ENCODE measurements at places on chromosomes 3 and 15.

DNA sequence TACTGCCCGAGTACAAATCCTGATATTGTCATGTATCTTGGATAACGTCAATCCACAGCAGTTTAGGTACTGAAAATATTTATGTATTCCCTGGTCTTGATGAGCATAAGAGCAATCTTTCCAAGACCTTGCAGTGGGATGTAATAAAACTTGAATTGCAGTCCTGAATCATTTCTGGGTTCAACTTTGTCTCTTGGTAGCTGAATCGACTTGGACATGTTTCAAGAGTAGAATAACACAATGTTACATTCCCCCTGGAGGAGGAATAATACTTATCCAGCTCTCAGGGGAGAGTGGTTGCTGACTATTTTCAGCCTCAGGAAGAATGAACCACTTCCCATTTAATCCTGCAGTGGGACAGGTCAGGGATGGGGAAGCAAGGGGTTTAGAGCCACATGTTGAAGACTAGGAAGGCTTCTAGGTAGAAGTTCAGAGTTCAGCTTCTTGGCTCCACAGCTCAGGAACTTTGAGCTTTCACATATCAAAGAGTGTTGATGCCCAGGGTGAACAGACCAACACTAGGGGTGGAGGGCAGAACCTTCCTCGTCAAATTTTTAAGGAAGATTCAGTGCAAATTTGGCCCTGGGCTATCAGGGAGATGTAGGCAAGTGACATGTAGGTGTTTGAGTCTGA, 43.4 kb upstream of the GPD1L start:
- no peak for DNase-seq

DNA sequence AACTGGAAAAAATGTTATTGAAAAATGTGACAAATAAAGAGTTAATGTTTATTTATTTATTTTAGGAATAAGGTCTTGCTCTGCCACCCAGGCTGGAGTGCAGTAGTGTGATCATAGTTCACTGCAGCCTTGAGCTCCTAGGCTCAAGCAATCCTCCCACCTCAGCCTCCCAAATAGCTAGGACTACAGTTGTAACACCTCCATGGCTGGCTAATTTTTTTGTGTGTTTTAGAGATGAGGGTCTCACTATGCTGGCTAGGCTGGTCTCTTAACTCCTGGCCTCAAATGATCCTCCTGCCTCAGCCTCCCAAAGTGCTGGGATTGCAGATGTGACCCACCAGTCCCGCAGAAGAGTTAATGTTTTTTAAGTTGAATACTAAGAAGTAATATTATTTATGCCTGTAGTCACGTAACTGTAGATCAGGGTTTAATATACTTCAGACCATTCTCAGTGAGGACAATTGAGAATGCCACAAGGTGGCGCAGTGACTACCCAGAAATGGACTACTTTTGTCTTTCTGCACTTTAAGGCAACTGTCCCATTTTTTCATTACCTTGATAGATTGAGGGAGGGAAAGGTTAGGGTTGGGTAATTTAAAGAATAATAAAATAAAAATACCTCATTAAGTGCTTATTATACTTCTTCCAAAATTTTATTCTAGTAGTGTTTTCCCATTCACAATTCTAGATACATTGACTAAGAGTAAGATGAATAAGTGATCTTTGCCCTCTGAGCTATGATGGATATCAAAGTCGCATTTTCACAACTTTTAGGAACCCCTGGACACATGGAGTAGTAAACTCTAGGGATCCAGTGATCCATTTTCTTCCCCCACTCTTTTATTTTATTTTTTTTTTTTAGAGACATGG, 6.0 kb downstream of the MUC13 start:
- peak; percentile 11 for DNase-seq

- no peak for DNase-seq
Observed at GRCh38 chr3:157769378-157769777, 266.2 kb upstream of the VEPH1 start.

DNA sequence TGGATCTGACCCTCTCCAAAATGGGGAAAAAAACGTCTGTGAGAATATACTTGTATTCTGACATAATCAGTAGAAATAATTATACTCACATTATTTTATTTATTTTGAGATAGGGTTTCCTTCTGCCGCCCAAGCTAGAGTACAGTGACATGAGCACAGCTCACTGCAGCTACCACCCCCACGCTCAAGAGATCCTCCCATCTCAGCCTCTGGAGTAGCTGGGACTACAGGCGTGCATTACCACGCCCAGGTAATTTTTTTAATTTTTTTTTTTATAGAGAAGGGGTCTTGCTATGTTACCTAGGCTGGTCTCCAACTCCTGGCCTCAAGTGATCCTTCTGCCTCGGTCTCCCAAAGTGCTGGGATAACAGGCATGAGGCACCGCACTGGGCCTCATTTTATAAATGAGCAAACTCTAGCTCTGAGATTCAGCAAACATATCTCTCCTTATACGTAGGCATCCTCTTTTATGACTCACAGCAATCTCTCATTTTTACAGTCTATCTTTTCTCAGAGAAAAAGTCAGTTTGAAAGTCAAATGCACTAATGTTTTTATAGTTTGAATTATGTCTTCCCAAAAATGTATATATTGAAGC, 989 bp upstream of the VGLL3 start:
- no peak for DNase-seq

- peak; percentile 0 for DNase-seq
Observed at GRCh38 chr3:141065841-141066805, 15.0 kb downstream of the SPSB4 start.

DNA sequence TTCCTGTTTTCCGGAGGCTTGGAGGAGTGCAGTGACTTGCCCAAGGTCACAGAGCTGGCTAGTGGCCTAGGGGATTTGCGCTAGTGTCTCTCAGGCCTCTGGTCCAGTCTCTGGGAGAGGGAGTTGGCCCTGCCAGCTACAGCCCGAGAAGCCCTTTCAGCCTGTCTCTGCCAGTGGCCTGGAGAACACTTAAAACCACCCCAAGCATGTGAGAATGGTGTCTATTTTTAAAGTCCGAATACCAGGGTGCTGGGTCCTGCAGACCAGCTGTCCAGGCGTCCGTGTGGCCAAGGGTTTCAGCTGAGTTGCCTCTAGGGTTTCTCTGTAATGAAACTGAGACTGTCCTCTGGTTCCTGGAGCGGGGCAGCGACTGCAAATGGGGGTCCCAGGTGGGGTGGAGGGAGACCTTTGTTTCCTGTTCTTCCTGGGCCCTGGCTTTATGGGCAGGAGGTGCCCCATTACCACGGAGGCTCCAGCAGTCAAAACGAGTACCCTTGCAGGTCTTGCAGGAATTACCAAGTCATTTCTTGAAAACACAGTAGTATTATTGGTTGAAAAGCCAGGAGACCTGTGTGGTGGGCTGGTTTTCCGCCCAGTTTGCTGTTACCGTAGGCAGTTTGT, 2.2 kb downstream of the CAND2 start:
- no peak for DNase-seq

- DNase-seq = no peak
Observed at GRCh38 chr15:43958861-43959330, 132.1 kb downstream of the WDR76 start.

GRCh38 chr3:192422321-192422996, 304.9 kb downstream of the FGF12 start:
- peak; percentile 22 for DNase-seq

GRCh38 chr15:42800731-42801474, 64.0 kb upstream of the CDAN1 start:
- no peak for DNase-seq

DNA sequence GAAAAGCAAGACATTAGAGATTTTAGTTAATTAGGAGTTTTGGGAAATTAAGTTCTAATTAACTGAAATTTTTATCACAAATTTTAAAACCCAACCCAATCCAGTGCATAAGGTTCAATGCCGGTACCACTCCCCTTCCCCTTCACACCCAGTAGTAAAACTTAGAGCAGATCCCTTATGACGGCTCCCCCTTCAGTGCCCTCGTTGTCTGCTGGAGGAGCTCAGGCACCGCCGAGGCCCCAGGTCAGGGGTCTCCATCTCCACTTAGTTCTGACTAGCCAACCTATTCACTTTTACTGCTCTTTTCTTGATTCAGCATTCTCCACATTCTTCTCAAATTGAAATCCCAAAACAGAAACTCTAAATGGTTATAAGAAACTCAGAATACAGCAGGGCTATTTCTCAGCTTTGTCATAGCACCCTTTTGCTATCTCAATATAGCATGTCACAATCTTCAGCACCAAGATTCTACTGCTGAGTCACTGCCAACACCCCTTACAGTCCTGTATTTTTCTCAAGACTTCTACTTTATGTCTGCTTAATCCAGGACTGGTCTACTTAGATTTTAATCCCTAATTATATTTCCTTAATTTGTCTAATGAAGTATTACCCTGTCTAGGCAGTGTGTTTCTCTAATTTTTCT, 39.8 kb downstream of the TUBGCP4 start:
- no peak for DNase-seq

GRCh38 chr3:15978801-15979200, 181.0 kb upstream of the ANKRD28 start:
- DNase-seq = no peak

DNA sequence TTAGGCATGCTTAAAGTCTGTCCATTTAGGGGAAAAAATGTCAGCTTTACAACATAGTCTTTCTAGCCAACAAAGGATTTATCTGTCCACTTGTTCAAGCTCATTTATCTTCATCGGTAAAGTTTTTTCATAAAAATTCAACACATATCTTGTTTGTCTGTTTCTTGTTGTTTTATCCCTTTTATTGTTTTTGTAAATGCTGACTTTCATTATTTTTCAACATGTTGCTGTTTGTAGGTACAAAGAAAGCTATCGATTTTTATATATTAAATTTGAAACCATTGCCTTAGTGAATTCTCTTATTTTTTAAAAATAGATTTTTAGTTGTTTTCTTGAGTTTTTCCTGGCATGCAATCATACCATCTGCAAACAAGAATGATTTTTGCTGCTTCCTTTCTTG, 185.8 kb downstream of the NSMCE3 start:
- no peak for DNase-seq

- DNase-seq = no peak
Observed at GRCh38 chr15:48422401-48422800, 91.2 kb downstream of the DUT start.

GRCh38 chr3:100029689-100030088, 84.6 kb downstream of the FILIP1L start:
- no peak for DNase-seq

DNA sequence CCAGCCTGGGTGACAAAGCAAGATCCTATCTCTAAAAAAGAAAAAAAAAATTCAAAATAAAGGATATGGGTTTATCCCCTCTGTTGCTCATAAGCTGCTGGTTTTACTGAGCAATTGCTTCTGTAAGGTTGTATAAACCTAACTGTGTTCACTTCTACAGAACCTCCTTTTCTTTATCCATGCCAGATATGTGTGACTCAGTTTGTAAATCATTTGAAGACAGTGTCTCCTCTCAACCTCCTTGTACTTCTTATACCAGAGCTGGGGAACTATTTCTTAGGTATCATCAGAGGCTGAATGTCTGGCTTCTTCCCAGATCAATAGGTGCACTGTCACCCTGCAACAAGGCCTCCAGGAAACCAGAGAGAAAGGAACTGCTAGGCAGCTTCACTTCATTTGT, 273.8 kb downstream of the CD47 start:
- no peak for DNase-seq

GRCh38 chr3:108088697-108089096, 2.1 kb downstream of the CD47 start:
- DNase-seq = no peak

GRCh38 chr3:58572013-58572633, 5.1 kb downstream of the FAM107A start:
- DNase-seq = no peak

DNA sequence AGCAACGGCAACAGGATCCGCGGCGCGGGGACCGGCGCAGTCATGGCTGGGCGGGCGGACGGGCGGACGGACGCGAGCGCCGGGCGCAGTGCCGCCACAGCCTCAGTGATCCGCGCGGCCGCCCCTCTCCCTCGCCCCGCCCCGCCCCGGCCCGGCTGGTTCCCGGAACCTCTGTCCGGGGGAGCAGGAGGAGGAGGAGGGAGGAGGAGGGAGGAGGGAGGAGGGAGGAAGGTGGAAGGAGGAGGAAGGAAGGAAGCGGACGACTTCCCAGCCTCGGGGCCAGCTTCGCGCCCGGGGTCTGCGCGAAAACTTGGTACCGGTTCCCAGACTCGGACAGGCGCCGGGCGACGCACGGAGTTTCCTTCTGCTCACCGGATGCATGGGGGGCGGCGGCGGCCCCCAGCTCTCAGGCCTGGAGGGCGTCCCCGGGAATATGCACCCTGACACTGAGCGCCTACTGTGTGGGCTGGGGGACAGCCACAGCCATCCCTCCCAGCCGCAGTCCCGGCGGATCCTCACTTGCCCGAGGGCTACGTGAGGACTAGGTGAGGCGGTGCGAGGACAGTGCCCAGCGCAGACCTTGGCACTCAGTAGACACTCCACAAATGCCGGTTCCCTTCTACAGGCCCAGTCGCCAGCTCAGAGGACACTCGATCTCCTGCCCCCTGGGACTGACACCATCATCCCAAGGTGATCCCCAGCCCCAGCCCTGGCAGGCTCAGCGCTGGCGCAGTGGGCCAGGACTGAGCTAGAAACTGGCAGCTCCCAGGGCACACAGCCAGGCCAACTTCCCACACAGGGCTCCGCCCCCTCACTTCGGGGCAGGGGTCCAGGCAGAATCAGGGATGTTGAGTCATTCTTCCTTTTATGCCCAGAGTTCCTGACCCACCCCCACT, at the start of gene SHISA5:
TSS of gene SHISA5 (minus strand) at position 124 of the 896 bp plus-strand sequence. CDS start at position 44, 80 bp downstream.
- DNase-seq = peak; percentile 68

- DNase-seq = no peak
Observed at GRCh38 chr3:124014366-124014942, 22.5 kb upstream of the ROPN1 start.

DNA sequence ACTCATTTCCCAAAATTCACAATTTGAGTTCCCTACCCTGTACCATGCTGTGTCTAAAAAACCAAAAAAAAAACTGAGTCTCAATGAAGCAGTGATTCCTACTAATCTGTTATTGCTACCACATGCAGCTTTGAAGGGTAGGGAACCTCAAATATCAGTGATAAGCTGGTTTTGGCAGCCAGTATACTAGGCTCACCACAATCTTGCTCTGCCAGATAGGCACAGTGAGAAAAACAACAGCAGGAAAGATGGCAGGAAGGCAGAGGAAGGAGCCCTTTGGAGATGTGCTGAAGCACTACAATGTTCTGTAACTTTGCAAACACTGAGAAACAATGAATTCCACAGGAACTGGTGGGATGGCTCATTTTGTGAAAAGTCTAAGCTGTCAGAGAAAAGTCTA, 96.9 kb upstream of the UBP1 start:
- no peak for DNase-seq

DNA sequence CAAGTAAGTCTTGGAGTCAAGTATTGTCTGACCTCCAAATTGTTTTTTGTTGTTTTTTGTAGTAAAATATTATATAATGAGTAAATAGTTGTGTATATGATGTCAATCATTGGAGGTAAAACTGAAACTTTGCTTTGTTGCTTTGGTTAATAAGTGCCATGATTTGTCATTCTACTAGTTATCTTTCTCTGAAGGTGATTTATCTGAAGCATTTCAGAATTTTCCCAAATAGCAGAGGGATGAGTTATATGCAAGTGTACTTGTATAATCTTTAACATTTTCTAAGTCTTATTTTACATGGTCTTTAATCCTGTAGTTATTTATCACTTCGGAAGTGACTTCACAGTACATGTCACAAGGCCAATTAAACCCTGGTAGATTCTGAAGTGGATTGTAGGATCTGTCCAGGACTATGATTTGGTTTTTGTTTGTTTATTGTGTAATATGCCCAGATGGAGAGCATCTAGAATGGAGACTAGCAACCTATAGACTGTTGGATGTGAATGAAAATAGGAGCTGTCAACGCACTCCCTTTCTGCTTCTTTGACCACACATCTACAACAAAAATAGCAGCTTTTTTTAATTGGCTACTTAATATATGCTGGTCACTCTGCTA, 93.1 kb upstream of the SAMMSON start:
- no peak for DNase-seq

- DNase-seq = no peak
Observed at GRCh38 chr3:188208516-188208981, 54.6 kb downstream of the LPP start.
